ENCODE measurements at places on chromosomes 4 and X.

GRCh38 chr4:41957634-41958033, 22.4 kb downstream of the TMEM33 start:
- DNase-seq: no peak

- no peak for DNase-seq
Observed at GRCh38 chrX:49040376-49040955, 2.7 kb downstream of the TFE3 start.

DNA sequence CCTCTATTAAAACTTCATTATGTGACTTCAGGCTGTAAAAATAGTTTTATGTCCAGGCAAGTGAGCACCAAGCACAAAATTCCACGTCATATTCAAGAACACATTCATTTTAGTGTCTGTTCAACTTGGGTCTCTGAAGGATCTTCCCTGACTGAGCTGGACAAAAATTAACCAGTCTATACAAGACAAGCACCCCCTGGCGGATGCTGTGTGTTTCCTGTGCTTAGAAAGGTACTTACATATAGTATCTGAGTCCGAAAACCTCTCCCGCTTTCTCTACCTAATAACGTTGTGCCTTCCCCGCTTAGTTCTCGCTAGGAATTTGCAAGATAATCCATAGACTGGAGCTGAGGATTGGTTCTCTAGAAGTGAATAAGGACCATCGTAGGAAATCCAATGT, 2214.5 kb upstream of the TENM3 start:
- no peak for DNase-seq

- no peak for DNase-seq
Observed at GRCh38 chr4:7637971-7638370, 203.2 kb upstream of the PSAPL1 start.

- no peak for DNase-seq
Observed at GRCh38 chr4:114368751-114369150, 229.9 kb upstream of the UGT8 start.

GRCh38 chrX:68865300-68865699, 36.5 kb downstream of the EFNB1 start:
- DNase-seq: no peak

GRCh38 chr4:85030156-85030555, 63.7 kb upstream of the WDFY3 start:
- DNase-seq: no peak

DNA sequence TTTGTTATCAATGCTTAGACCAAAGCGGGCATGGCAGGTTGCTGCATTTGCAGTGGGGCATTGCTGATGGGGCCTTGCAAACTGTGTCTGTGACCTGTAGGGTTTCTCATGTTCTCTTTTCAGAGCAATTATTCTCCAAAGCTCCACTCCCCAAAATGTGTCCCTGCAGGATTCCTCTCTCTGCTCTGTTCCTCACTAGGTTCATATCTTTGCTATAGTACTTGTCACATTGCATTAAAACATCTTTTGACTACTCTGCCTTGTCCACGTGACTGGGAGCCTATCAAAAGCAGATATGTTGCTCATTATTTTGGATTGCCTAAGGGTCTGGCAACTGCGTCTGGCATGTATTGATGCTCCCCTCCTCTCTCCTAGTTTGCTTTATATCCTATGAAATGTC, 177.7 kb upstream of the MID1 start:
- DNase-seq: no peak

GRCh38 chr4:79666112-79666511, 258.1 kb upstream of the GK2 start:
- DNase-seq: no peak

- DNase-seq: no peak
Observed at GRCh38 chr4:13492747-13493146, 8.6 kb upstream of the RAB28 start.

GRCh38 chr4:56657818-56658217, 23.3 kb downstream of the HOPX start:
- no peak for DNase-seq

DNA sequence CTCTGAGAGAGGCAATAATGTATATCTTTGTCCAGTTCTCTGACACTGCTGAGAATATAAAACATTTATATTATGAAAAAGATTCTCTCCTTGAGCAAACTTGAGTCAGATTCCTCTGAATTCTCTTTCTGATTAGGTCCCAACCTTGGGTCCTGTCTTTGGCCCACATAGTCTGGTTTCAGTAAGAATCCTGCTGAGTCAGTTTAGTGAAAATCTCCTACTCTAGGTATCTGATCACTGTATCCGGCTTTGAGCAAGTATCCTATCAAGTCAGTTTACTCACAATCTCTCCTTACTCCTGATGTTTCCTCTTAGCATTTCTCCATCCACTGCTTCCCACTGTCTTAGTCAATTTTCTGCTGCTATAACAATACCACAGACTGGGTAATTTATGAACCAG, 253.9 kb downstream of the OPHN1 start:
- DNase-seq: no peak

DNA sequence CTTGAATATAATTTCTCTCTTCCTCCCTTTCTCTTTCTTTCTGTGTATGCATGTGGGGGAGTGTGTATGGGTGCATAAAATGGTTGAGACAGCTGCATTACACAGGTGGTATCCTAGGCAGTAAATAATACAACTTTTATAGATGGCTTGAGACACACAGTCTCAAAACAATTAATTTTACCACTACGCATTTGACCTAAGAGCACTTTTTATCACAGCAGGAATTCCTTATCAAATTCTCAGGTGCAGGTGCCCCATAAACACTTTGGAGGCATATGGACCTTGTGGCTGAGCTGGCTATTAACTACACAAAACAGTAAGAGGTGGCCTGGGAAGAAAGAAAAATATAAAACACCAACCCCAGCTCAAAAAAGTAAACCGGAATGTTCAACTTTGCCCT, 91.3 kb downstream of the RASGEF1B start:
- no peak for DNase-seq

GRCh38 chrX:137058339-137059127, 24.7 kb upstream of the GPR101 start:
- no peak for DNase-seq

All from activated CD8-positive, alpha-beta memory T cell treated with anti-CD3 and anti-CD28 coated beads for 4 hours (primary cell).